ENCODE measurements at places on chromosomes 13 and 19.
A peak's percentile ranks its signal among the peaks of the same experiment; 100 is the strongest.

DNA sequence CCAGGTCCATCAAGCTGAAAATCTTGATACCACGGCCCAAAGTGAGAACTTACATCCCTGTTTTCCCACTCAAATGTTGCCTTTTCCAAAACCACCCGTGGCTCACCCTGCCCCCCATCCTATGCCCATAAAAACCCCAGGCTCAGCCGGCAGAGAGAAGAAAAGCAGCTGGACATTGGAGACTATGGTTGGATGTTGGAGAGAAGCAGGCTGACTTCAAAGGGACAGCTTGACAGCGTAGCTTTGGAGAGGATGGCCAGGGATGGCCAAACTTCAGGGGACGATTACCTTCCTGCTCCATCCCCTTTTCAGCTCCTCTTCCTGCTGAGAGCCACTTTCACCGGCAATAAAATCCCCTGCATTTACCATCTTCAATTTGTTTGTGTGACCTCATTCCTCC is 3.5 kb upstream of the ZNF792 start:
- DNase-seq, result no peak

DNA sequence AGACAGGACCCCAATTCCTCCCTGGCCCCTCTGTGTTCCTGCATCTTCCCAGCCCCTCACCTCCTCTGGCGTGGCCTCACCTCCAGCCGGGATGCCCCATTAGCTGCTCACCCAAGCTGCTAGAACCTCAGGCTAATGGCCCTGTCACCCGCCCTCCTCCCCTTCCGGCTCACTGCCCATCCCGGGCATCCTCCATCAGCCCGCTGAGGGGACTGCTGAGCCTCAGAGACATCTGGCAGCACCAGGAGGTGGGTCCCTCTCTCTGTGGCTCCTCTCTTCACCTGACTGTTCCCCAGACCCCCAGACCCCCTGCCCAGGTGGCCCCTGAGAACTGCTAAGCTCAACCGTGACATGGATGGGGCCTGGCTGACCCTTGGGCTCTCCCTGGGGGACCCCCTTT is 2.9 kb downstream of the FFAR1 start:
- DNase-seq, result no peak

DNA sequence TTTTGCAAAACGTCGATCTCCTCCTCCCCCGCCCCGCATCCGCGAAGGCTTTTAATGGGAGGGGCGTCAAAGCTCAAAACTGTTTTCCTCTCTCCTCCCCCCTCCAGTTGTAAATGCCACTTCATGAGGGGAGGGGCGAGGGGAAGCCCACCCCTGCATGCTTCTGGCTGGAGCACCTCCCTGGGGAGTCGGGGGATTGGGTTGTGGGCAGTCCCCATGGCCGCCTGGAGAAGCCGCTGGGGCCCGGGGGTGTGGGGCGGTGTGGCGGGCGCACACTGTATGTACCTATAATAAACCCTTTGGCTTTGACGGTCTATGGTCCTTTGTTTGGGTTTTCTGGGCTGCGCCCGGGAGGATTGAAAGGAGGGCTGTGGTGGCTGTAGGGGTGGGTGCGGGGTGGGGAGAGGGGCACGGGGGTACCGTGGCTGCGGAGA is 505 bp upstream of the SHKBP1 start:
- no peak for DNase-seq

DNA sequence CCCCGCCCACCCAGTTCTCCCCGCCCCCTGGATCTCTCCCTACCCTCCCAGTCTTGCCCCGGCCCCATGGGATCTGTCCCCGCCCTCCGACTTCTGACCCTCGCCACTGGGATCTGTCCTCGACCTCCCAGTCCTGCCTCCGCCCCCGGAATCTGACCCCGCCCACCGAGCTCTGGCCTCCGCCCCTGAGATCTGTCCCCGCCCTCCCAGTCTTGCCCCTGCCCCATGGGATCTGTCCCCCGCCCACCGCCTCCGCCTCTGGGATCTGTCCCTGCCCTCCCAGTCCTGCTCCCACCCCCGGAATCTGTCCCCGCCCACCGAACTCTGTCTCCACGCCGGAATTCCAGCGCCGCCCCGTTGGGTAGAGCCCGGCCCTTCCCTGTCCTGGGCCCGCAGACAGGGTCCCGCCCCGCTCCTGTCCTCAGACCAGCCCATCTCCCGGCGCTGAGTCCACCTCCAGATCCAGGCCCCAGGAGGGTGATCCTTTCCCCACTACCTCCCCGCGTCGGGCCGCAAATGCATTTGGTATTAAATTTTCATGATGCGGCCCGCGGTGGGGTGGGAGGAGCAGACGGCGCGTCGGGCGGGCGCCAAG is 1.5 kb upstream of the SLC17A7 start:
- DNase-seq, result peak; percentile 49

DNA sequence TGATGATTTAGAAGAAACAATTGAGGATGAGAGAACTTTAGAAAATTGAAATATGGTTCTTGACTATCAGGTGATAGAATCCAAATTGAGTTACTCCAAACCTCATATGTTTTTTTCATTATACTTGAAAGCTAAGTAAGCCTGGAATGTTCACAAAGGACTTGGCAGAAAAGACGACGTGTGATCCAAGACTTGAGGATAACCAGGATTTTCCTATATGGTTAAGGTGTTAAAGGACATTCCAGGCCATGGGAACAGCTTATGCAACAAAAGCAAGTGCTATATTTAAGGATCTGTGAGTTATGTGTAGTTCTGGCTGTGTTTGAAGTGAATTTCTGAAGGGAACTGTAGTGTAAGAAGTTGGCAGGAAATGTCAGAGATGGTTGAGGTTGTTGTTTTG is 52.5 kb downstream of the SLITRK1 start:
- DNase-seq, result no peak

GRCh38 chr13:39897636-39898035 is 242.2 kb downstream of the COG6 start:
- DNase-seq, result no peak

- no peak for DNase-seq
These were observed 9.6 kb upstream of the MAMSTR start for GRCh38 chr19:48728911-48729664.

DNA sequence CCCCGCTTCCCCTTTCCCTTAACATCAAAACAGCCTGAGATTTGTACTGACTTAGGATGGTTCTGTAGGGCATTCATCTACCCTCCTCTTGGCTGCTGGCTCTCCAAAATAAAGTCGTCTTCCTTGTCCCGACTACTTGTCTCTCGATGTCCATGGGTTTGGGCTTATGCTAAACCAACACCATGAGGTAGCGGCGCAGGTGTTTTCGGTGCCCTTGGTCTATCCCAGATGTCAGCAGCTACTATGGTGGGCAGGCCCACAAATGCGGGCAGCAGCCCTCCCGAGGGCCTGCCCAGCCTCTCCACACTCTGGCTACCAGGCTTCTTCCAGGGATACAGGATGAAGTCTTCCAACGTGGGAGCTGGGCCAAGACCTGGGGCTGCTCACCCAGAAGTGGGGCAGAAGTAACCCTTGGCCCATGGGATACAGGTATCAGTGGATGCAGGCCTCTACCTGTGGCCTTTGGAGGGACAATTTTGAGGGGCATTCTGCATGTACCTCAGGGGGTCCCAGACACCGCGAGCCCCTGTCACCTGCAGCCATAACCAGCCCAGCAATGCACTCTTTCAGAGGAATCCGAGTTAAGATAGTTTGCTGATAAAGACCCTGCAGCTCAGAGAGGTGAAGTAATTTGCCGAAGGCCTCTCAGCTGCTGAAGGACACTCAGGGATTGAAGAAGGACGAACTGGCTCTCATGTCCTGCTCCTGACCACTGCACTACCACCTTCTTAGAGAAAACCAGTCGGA is 47.8 kb upstream of the VSTM2B start:
- no peak for DNase-seq

DNA sequence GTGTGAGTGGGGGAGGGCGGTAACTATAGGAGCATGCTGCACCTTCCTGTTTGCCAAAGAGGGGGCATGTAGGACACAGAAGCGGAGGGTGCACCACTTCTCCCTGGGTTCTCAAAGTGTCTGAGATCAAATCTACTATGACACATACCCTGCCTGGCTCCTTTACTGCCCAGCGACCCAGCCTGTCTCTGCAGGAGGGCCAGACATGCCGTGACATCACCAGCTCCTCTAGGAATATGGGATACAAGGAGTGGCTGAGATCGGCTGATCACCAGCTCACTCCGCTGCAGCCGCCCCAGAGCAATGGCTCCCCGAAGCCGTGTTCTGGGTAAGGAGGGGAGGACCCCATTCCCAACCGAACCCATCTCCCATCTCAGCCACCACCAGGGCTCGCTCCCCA is 16.4 kb upstream of the IGFL1 start:
- DNase-seq, result no peak

GRCh38 chr19:10468133-10468532 is 35.0 kb downstream of the KEAP1 start:
- DNase-seq, result no peak

- DNase-seq, result no peak
These were observed 2023.3 kb upstream of the PCDH20 start for GRCh38 chr13:63438951-63439350.

DNA sequence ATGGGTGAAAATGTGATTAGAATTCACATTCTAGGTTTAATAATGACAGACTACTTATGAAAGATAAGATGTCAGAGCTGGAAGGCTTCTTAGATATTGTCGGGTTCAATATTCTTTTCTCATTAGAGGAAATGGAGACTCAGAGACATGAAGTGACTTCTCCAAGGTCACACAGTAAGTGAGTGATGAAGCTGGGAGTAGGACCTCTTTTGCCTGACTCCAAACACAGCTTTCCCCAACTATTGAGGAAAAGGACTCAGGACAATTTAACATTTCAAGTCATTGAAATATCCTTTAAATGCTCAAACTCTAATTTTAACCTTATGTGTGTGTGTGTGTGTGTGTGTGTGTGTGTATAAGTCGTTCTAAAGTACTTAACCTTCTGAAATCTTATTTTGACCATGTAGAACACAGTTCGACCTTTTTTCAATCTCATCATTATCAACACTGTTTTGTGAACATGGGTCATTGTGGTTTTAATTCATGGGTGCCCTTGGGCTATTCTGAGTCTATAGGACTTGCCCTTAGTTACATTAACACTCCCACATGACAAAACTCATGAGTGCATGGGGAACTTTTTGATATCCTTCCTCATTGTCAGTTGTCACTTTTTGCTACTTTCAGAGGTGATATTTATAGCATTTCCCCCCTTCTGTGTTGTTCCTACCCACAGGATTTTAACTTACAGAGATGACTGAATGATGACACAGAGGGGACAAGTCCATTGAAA is 53.0 kb downstream of the LRCH1 start:
- DNase-seq, result no peak

DNA sequence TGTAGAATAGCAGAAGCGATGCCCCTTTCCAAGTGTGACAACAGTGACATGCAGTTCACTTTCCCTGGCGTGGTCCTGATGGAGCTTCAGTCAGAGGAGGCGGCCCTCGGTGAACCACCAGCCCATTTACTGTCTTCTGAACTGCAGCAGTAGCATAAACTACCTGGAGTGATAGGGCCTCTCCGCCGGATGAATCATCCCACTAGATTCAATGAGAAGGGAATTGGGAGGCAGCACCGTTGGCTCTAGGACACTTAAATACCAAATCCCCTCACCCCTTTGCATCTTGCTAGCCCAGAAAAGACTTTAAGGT is 112.8 kb upstream of the GPR12 start:
- DNase-seq, result no peak

GRCh38 chr19:1475751-1476437 is 3.1 kb downstream of the C19orf25 start:
- DNase-seq, result no peak

GRCh38 chr19:17394891-17395415 is 957 bp upstream of the CCDC194 start:
- DNase-seq, result peak; percentile 60

- DNase-seq, result no peak
These were observed 18.0 kb downstream of the TCF3 start for GRCh38 chr19:1634242-1634937.

DNA sequence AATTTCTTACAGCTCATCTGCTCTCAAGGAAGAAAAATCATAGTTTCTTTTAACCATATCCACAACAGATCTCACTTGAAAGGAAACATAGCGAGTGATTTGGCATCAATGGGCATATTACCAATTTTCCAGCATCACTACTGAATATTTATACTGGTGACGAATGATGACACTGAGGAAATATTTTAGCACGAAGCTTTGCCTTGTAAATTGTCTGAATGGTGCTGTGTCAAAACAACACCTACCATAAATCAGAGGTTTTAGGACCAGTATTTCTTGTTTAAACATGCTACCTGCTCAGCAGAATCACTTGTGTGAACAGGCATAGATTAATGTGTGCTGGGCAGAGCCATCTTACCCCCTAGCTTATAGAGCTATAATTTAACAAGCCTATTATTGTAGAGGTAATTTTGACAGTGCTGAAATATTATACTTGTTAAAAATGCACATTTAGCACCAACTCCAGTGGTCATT is 146.8 kb downstream of the ABCC4 start:
- no peak for DNase-seq

DNA sequence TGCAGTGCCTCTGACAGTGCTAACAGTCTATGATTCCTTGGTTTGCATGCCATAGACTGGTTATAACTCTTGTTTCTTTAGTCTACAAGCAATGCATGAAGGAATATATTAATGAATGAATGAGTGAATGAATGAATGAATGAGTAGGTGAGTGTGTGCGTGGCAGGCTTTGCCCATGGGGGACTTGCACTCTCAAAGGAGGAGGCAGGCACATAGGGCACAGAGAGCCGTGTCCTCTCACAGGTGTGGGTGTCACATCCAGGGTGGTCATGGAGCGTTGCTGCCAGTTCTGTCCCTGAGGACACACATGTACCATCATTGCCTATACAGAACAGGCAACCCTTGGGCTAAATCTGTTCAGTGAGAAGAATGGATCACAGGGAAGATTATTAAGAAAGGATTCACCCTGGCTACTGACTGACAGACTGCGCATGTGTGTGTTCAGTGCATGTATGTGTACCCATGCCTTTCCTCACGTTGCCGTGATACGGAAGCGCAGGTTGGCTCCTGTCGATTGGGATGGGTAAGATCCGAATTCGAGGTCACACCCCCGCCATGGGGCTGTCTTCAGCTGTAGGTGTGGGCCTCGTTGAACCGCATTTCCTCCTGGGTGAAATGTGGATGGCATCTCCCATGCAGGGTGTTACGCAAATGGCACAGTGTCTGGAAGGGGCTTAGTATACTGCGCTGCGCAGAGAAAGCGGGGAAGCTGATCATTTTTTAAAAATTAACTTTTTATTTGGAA is 161.4 kb downstream of the STK24 start:
- DNase-seq, result no peak

- no peak for DNase-seq
These were observed 150.2 kb downstream of the ZNF536 start for GRCh38 chr19:30522341-30522740.

DNA sequence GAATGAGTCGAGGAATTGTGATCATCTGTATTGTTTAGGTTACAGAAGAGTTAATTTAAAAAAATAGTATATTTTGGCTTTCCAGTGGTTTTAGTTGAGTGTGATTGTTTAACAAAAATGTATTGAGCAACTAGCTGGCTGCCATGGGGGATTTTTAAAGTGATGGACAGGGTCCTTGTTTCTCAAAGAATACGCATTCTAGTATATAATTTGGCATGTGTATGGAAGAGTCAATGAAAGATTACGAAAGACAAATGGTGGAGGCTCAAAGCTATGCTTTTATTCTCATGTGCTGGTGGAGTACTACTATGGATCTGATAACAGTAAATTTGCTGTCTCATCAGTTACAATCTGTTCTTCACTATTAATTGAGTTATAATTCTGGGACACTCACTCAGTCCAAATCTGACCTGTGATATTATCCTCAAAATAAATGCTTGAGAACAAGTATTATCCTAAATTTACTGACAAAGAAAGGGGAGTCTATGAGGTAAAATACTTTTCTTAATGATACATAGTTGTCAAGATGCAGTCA is 240.0 kb downstream of the GPC6 start:
- no peak for DNase-seq

- no peak for DNase-seq
These were observed 6.7 kb downstream of the SIGLEC6 start for GRCh38 chr19:51524666-51525264.

- no peak for DNase-seq
These were observed 59.1 kb upstream of the MRI1 start for GRCh38 chr19:13705201-13705600.

Data from stimulated activated naive CD4-positive, alpha-beta T cell treated with Interleukin-2 at 50 U/mL for 16 hours (primary cell).